Kasumi-1 (cell line): ENCODE measurements at places on chromosomes 3 and 15.

GRCh38 chr15:84621358-84621979 lies 20.7 kb downstream of the ZSCAN2 start:
- no peak for DNase-seq

DNA sequence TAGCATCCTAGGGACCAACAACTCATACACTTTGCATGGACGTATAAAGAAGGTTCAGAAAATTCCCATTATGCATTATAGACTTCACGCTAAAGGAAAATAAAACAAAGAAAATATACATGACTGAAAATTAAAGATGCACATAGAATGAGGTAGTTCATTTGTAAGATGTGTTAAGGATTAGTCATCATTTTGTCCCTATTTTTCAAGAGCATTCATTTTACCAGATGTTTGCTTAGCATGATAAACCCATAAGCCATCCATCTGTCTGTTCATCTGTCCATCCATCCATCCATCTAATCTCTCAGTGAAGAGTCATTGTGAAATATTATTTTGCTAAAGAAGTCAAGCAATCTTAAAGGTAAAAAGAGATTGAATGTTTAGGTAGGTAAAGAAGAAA lies 80.3 kb downstream of the TFG start:
- no peak for DNase-seq

GRCh38 chr3:65576966-65577365 lies 461.8 kb downstream of the MAGI1 start:
- no peak for DNase-seq

GRCh38 chr15:68749793-68750192 lies 70.9 kb downstream of the ANP32A start:
- no peak for DNase-seq

- no peak for DNase-seq
Observed at GRCh38 chr3:197577366-197578074, 21.8 kb upstream of the BDH1 start.

DNA sequence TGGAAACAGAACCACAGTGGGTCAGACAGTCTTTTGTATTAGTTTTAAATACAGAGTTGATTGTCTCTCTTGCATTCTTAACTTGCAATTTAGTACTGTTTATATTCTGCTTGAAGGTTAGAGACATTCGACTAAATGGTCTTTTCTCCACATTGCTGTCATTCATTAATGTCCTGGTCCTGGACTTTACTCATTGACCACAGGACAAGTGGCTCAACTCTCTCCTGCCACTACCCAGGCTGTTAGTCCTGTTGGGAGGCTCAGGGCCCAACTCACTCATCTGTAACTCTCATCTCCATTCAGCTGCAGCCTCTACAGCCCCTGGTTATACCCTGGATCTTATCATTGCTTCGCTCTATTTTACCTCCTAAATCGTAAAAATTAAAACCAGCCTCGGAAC lies 427.4 kb downstream of the LPP start:
- DNase-seq, result no peak

GRCh38 chr15:63606308-63606707 lies 9.1 kb downstream of the FBXL22 start:
- no peak for DNase-seq

GRCh38 chr3:12981306-12982275 lies 91.6 kb downstream of the IQSEC1 start:
- DNase-seq, result no peak

GRCh38 chr3:10712121-10712520 lies 103.9 kb upstream of the SLC6A11 start:
- no peak for DNase-seq

GRCh38 chr3:194730365-194730764 lies 44.7 kb downstream of the FAM43A start:
- DNase-seq, result no peak

DNA sequence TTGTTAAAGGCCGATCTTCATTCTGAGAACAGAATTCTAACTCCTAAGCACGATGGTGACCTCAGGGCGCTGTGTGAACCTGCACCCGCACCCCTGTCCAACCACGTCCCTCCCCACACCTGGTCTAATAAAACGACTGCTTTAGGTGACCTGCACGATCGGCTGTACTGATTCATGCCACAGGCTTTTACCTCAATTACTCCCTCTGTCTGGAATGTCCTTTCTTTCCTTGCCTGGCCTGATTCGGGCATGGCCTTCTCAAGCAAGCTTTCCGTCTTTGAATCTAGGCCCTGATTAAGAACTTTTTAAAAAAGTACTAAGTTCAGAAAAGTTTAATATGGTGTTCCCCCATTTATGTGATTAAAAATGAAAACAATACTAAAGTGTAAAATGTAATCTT lies 842 bp upstream of the U2SURP start:
- no peak for DNase-seq

- DNase-seq, result no peak
Observed at GRCh38 chr15:62035256-62035924, 24.9 kb downstream of the VPS13C start.

GRCh38 chr15:48451241-48451640 lies 120.0 kb downstream of the DUT start:
- DNase-seq, result no peak

DNA sequence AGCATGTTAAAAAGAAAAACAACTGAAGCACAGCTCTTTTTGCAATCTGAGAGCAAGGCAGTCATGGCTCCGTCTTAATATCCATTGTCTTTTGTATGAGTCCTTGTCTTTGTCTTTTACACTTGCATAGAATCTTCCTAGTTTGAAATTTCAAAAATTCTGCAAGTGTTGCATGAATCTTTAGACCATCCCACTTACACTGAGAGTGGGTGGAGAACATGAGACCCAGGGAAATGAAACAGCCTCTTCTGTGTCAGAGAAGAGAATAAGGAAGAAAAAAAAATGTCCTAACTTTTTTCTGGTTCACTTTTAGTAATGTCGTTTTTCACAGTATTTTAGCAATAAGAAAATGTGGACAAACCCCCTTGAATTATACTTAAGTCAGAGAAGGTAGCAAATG lies 12.1 kb upstream of the DCLK3 start:
- no peak for DNase-seq

DNA sequence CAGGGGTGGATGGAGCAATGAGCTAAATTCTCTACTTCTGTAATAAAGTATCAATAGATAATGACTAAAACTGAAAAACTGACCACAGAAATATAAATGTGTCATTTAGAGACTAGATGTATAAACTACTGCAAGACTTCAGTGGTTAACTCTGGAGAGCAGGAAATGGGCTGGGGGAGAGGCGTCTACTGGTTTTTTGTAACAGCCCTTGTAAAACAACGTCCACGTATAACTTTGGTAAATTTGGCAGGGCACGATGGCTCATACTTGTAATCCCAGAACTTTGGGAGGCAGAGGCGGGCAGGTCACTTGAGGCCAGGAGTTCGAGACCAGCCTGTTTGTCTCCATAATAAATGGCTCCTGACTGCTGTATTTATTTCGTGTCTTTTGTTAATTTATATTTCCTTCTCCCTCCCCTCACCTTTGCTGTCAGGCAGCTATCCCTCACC lies 12.5 kb downstream of the RAB27A start:
- DNase-seq, result peak; percentile 94

DNA sequence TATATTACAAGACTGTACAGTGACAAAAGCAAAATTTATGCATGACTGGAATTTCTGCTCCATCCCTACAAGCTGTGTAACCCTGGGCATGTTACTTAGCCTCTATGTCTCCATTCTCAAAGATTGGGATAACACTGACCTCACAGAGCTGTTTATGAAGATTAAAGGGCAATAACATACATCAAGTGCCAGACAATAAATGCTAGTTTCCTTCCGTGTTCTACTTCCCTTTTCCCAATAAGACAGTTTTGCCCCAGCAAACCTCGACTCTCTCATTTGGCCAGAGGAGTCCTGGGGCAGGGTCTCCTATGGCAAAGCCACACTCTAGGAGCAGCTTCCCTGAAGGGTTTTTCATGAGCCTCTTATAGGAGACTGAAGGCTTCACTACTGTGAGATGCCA lies 7.5 kb downstream of the HEXA start:
- peak; percentile 41 for DNase-seq

GRCh38 chr3:194773771-194774455 lies 88.2 kb downstream of the FAM43A start:
- DNase-seq, result no peak

DNA sequence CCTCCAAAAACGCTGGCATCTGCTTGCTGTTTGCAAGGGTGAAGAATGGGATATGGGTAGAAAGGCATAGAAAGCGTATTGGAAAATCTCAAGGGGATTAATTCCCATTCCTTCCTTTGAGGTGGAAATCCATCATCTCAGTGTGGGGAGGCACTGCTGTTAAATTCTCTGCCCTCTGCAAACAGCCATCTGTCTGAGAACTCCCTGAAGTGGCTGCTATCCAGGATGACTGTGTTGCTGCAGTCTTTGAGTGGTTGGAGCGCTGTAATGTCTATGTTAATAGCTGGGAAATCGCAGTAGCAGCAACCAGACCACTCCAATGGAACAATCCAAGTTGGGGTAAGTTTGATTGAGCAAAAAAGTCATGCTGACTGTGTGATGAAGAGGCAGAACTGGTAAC lies 625.9 kb downstream of the NLGN1 start:
- no peak for DNase-seq

DNA sequence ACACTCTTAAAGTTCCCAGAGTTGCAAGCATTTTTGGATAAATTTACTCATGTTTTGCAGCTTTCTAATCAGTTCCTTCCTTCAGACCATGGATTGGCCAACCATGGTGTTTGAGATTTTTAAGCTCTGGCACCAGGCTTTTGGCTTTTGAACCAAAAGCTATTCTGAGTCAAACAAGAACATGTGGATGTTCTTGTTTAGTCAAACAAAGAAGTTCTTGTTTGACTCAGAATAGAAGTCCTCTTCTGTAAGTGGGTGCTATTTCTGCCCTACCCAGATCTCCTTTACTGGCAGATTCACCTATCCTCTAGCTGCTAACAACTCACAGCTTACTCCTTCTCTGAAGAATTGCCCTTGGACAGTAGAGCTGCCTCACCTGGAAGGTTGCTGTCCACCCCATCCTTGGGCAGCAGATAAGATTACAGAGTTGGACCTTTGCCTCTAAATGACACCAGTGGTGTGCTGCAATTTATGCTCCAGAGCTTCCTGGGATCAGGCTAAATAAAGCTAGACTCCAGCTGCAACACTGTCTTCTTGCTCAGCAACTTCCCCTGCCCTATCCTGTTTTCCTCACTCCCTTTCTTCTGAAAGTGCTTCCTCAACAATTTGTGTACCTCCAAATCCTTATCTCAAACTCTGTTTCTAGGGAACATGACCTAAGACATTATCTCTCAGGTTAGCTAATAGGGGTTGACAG lies 65.6 kb downstream of the COL6A6 start:
- DNase-seq, result no peak

DNA sequence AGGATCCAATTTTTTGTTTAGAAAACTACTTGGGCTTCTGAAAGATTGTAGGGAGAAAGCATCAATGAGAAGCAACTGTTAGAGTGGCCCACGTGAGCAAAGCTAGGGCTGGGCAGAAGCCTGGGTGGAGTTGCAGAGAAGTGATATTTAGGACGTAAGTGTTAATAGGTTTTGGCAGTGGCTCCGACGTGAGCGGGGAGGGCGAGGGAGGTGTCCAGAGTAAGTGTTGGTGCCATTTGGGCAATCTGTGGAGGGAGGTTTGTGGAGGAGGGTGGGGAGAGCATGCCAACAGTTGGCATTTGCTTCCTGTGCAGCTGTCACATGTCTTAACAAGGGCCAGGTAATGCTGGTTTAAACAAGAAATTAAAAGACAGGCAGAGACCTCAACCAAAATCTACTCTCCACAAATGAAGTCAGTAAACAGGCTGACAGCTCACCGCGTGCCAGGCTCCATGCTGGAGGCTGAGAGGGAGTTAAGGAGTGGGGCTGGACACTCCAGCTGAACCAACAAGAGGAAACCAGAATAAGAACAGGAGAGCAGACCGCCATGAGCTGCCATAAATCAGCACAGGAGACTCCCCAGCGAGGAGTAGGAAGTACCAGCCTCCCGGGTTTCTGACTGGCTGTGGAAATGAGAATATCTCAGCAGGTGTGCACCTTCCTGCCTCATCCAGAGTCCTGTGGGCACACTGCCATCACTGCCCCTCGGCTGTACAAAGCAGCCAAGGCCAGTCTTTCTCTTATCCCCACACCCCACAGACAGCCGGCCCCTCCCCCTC lies 232.6 kb downstream of the ABHD5 start:
- no peak for DNase-seq

- DNase-seq, result no peak
Observed at GRCh38 chr3:17143893-17144664, 259.3 kb downstream of the PLCL2 start.

DNA sequence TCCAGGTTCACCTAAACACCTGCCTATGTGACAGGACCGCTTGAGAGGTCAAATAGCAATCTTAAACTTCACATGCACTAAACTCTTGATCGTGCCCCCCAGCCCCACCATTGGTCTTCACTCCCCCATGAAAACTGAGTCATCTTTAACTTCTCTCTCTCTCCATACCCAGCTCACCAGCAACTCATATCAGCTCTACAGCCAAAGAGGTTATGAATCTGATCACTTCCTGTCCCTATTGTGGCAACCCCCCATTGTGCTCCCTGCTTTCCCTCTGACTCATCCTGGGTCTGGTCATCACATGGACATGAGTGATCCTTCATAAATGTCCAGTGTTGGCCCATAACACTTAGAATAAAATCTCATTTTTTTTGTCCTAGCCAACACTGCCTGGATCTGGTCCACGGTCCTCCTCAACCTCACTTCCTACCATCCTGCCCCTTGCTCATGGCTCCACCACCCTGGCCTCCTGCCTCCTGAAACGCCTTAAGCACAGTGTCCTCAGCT lies 103.4 kb upstream of the HACD2 start:
- DNase-seq, result no peak

- peak; percentile 12 for DNase-seq
Observed at GRCh38 chr3:120688121-120688520, 6.1 kb upstream of the HGD start.

DNA sequence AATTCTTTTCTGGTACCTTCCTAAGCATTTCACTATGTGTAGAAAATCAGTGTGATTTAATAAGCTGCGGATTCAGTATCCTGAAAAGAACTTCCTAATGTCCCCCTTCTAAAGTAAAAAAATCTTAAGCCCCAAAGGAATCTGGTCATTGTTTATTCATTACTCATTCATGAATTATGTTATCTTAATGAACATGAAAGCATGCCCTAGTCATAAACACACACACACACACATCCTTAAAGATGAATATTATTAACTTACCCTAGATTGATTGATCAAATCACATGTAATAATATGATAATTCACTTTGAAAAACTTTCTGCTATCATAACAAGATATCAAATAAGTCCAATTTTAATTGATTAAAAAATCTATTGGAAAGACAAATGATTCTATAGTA lies 96.4 kb upstream of the BFSP2 start:
- DNase-seq, result no peak

DNA sequence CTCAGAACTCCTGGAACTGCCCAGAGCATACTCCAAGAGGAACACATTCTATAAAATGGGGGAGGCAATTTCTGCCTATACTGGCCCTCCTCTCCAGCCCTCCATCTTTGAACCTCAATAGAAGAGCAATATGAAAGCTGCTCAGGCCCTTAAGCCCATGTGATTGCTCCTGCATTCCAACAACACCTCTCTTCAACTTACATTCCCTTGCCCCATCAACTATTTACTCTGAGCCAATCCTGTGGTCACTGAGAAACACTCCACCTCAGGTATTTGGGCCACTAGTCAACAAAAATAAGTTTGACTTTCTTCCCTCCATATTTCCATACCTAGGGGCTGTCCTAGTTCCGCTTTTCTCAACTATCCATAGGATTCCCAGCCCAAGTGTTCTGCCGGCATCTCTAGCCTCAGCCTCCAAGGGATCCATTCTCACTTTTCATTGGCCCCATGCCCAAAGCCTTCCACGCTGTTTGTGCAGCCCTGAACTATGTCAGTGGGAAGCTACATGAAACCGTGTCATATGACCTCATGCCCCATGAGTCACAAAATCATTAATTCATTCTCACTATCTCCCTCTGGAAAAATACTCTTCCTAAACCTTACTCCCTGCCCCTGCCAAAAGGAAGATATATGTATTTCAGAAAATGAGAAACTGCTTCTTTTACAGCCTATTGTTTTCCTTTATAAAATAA lies 61.6 kb downstream of the GJD2 start:
- no peak for DNase-seq
